D721Med (cell line): ENCODE measurements at places on chromosomes 12 and 14.

GRCh38 chr12:75483431-75483830, 2.9 kb downstream of the GLIPR1 start:
- DNase-seq = no peak

DNA sequence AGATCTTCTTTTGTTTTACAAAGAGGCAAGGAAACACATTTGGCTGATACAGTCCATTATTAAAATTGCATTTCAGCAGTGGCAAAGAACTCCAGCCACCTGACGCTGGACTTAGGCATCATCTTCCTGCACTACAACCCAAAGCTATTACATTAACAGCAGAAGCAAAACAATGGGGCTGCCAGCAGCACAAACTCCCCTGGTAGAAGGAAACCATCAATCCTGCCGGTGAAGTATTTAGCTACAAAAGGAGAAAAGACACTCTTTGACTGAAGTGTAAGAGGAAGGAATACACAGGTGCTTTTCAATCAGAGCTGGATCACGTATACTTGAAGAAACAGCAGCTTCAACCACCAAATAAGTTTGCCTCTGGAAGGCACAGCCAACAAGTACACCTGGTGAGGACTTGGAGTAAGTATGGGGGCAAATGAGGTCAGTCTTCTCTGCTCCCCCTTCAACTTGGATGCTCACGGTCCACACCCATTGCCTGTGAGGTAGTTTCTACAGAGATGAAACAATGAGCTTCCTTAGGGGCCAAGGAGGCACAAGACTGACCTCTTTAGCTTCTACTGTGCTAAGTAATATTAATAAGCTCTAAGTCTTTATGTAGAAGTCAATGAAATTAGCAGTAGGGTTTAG, 125.9 kb upstream of the FOXN3 start:
- DNase-seq = no peak

- DNase-seq = no peak
Measured at GRCh38 chr12:68613209-68613904, 2.7 kb downstream of the RAP1B start.

- DNase-seq = no peak
Measured at GRCh38 chr14:35285168-35286002, 6.8 kb upstream of the PSMA6 start.

GRCh38 chr14:53525608-53526007, 372.5 kb upstream of the DDHD1 start:
- no peak for DNase-seq

DNA sequence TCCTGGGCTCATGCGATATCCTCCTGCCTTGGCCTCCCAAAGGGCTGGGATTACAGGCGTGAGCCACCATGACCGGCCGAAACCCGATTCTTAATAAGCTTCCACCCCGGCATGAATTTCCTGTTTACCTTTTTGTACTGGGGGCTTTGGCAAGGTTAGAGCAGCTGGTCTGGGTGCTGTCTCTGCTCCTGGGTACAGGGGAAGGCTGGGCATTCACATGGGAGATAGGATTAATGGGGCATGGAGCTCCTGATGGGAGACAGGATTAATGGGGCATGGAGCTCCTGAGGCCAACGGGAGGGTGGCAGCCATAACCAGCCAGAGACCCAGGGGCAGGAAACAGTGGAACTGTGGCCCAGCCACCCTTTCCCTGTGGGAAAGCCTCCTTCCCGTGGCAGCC, 69.5 kb upstream of the DICER1 start:
- DNase-seq = no peak

- DNase-seq = no peak
Measured at GRCh38 chr12:52423661-52424500, 10.3 kb downstream of the KRT75 start.

GRCh38 chr12:14846876-14847580, 3.7 kb upstream of the ART4 start:
- no peak for DNase-seq

GRCh38 chr12:131729254-131729955, 18.5 kb downstream of the SFSWAP start:
- no peak for DNase-seq

DNA sequence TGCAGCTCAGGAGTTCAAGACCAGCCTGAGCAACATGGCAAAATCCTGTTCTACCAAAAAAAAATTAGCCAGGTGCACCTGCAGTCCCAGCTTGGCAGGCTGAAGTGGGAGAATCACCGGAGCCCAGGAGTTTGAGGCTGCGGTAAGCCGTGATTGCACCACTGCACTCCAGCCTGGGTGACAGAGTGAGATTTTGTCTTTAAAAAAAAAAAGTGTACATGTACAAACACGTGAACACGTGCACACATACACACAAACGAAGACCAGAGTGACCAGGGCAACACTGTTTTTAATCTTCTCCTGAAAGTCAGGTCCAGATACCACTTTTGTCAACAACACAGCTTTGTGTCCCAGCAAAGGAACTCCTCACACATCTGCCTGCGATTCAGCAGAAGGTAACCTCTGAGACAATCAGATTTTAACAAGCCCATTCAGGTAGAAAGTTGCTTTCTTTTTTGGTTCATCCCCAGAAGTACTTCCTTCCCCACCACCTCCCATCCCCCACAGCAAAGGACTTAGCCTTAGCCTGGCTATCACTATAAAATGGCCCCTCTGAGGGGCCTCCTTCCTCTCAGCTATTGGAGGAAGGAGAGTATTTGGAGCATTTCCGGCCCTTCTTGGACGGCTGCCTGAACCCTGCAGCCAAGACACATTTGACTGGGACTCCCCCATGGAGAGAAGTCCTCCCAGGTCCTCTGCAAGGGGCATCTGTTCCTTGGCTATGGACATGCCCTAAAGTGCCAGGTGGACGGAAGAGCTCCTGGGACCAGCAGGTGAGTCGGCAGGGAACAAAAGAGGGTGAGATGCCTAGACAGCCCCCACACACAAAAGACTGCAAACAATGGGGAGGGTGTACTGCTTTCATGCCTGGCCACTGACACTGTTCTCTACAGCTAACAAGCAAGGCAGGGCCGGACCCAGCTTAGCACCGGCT, 9.8 kb downstream of the CTDSP2 start:
- DNase-seq = no peak

DNA sequence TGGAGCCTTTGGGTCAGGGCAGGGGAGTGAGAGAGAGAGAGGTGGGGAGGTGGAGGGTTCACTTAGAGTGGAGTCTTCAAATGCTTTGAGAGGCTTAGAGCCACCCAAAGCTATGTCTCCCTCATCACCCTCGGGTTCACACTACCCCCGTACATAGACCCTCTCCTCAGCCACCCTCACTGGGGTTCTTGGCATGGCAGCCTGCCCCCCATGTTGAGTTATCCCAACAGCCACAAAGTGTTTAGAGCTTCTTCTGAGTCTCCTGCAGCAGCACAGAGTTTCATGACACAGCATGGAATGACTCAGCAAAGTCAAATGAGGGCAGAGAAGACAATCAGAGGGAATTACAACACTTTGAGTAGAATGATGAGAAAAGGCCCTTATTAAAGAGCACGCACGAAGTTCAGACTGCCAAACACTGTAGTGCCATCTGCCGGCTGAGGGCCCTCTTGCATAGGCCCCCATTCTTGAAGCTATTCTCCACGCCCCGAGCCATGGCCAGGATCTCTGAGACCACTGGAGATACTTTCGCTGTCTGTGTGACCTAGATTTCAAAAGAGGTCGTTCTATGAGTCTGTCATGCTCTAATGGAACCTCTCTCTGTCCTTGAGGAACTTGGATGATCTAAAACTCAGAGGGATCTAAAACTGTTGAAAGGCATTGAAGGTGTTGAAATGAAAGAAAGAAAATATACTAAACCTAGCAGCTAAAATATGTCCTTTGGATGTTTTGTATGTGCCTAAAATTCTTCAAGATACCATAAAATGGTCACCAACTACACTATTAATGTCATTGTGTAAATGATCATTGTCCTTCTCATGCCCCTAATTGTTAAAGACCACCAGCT, 221.9 kb downstream of the PELI2 start:
- no peak for DNase-seq

DNA sequence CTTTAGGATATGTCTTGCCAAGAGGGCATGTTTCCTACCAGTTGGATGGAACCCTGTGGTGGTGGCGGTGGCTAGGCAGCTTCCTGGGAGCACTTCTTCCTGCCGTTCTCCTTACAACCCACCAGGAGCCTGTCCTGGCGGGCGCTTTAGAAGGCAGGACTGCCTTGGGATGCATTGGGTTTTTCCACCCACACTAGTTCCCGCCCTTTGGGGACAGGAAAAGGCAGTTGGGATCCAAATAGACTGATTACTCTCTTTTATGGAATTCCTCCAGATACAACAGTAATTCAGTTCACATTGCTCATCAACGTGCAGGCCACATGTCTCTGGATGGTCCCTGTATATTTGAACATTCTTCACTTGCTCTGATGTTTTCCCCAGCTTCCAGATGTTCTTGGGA, 305.7 kb upstream of the SSTR1 start:
- DNase-seq = no peak

GRCh38 chr14:36550899-36551298, 30.9 kb upstream of the NKX2-1 start:
- no peak for DNase-seq

DNA sequence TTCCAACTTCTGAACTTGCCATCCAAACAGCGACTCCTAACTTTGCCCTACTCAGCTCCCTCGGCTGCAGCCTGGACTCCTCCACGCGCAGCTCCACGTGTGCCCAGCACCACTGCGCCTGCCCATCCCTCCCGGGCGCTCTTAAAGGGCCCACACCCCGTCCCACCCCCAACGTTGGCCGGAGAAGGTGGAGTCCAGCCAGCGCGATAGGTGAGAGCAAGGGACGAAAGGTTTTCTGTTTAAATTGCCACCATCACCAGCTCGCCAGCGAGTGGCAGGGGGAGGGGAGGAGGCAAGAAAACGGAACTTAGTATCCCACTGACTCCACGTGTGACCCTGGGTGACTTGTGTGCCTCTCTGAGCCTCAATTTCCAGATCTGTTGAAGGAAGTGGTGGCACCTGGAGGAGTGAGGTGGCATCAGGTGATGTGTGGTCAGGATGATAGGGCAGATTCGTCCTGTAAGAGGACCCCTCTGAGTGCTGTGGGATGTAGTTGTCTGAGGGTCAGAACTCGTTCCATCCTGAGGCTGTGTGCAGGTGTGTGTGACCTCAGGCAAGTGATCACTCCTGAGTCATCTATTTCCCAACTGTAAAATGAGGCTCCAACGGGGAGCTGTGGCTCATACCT, 59.7 kb downstream of the TRPV4 start:
- DNase-seq = no peak

- DNase-seq = no peak
Measured at GRCh38 chr12:52741375-52742195, 35.6 kb downstream of the KRT76 start.

- no peak for DNase-seq
Measured at GRCh38 chr14:40416565-40416964, 984.3 kb upstream of the FBXO33 start.

DNA sequence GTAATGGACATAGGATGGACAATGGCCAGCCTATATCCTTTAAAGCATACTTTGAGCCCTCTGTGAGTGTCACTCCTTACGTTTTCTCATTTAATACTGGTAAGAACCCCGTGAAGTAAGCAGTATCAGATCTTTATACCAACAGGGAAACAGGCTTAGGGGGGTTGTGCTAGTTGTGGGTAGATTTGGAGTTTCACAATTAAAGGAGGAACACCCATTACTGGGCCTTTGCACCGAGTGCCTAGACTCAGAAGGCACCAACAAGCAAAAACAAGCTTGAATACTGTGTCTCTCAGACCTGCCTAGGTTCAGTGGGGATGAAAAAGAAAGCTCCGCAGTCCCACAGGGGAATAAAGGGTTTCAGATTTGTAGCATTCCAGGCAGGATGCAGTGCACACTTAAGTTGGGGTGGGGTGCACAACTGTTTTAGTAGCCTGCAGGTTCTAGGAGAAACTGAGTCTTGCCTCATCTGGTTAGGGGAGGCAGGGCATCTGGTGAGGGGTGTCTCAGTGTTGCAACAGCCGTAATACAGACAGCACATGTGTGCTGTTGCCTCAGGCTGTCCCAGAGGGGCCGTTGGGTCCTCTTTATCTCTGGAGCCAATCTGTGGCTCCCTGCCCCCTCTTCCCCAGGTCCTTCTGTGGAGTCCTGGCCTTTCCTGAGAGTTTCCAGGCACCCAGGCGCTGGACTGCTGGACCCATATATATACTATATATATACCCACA, 51.2 kb downstream of the IRAK3 start:
- DNase-seq = no peak

DNA sequence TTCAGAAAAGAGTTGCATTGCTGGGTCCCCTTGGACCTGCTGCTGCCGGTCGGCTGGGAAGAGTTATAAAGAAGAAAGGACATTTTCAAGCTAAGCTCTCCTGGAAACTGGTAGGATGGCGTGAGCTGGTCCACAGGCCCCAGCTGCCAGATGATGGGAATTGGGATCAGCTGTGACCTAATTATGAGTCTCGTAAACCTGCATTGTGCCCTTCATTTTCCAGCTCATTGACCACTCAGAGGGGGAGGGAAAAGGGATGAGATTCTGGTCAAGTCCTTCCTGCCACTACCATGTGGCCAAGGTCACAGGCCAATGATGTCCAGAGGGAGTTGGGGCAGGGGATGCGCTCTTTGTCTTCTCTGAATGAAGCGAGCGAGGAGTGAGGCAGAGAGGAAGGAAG, 320.9 kb downstream of the NRXN3 start:
- no peak for DNase-seq

- DNase-seq = no peak
Measured at GRCh38 chr12:11978726-11979384, 91.9 kb upstream of the BCL2L14 start.

- DNase-seq = no peak
Measured at GRCh38 chr12:14994610-14995009, 21.8 kb downstream of the PDE6H start.

DNA sequence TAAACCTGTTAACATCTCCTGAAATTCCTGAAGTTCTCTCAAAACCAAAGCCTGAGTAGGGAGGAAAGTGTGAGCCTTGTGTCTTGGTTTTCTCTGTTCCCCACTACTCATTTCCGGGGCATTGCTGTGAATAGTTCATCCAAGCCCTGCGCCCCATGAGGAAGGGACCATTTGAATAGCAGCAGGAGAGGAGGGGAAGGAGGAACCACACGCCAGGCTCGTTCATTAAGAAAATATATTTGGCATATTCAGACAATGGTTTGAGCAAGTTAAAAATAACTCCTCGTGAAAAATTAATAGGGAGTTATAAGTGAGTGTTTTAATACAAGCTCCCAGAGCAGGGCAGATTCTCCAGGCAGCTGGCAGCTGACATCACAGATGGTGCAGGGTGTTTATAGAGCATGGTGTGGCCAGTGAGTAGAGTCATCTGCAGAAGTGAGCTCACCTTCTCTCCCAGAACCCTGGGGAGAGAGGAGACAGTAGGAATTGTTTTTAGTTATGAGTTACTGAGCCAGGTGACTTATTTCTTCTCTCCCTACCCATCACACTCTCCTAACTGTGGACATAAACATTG, 29.5 kb upstream of the CISTR start:
- no peak for DNase-seq

- no peak for DNase-seq
Measured at GRCh38 chr12:103571286-103571685, 15.8 kb upstream of the STAB2 start.

DNA sequence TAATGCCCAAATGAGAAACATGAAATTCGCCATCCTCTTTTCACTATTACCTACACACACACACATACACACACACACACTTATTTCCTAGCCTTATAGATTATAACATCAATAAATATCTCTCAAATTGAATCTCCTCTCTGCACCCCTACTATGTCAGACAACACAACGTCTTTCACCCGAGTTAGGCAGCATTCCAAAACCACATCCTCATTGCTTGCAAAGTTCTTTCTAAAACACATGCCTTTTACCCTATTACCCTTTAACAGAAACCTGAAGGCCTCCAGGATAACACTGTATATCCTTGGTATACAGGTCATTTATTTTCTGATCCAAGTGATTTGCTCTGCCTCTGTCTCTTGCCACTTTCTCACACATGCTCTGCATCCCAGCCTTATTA, 56.3 kb downstream of the KCNH5 start:
- no peak for DNase-seq
